ENCODE measurements at places on chromosomes 3 and 15. TPM values are rescaled to one million over a fixed set of nuclear protein-coding genes. Genes with fewer than 3 reads are reported as not detected.

- DNase-seq = no peak
Measured at GRCh38 chr3:195224980-195225580, 45.9 kb downstream of the XXYLT1 start.

DNA sequence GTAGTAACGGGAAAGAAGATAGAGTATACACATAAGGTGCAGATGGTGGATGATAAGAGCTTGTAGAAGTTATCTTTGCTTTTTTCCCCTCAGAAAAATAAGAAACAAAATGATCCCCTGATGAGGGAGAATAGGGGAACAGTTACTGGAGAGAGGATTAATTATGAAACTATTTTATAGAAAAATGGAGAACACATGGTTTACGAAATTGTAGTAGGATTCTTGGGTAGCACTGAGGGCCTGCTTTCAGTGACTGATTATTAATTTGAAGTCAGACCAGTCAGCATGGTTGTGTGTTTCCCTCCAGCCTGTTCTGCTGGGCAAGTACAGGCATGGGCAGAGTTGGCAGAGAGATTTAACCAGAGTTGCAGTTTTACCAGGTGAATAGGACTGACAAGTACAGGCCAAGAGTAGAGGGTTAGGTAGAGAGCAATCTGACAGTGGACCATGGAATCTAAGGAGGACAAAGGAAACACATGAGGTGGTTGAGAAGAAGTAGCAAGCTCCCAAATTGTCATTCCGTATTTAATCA is 5.9 kb downstream of the SLC49A4 start:
- no peak for DNase-seq

DNA sequence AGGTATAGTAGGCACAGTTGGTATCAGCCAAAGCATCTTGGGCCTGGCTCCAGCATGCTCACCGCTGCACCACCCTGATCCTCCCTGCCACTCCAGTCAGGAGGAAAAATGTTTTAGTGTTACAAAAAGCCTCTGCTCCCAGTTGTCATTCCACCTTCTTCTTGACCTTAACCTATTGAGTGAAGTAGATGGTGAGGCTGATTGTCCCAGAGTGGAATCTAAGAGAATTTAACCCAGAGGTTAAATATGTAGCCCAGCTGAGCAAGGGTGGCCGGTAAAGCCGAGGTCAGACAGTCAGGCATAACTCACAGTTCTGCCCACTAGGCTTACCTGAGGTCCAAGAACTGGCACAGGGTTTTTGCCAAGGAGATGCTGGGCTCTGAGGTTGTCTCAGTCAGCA is 30.7 kb upstream of the TNIK start:
- no peak for DNase-seq

DNA sequence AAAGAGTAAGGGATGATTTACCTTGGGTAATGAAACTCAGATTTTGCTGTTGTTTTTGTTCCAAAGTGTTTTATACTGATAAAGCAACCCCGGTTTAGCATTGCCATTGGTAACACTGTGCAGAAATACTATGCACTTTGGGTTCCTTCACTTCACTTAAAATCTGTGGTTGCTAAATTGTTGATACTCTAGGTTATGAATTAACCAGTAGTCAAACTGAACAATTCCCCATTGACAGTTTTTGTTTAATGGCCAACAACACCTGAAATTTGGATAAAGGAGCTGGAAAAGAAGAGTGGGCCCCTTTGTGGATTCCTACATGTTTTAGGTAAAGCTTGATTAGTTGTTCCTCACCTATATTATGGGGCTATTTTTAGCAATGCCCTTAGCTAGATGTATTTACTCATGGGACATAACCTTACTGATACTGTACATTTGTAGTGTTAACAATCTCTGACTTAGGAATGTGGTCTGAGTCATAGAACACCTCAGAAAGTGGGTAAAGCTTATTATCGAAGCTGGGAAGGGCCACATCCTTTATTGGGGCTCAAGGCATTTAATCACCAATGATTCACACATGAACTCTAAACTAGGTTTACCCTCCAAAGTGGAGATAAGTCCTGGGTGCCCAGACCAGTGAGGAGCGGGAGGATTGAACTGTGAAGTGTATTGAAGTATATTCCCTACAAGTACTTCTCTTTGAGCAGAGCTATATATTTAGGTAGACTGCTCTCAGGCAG is 29.5 kb upstream of the THRB start:
- no peak for DNase-seq

DNA sequence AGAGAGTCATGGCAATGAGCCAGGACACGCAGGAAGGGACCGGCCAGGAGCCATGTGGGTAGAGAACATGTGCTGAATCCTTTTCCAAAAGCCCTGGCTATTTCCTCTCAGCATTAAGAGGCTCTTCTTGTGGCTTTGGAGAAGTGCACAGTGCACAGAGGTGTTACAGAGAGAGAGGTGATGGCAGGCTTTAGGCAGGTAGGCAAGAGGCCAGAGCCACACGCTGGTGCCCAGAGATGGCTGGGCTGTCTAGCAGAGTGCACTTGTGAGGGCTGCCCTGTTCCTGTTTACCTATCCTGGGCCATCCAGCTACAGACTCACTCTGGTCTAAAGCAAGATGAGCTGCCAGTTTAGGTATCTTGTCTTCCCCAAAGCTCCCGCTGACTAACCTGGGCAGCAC is 402.6 kb downstream of the OCA2 start:
- DNase-seq = no peak

GRCh38 chr15:25228261-25228660 is 210.6 kb downstream of the UBE3A start:
- DNase-seq = no peak

- DNase-seq = no peak
Measured at GRCh38 chr3:156321945-156322344, 201.6 kb downstream of the KCNAB1 start.

DNA sequence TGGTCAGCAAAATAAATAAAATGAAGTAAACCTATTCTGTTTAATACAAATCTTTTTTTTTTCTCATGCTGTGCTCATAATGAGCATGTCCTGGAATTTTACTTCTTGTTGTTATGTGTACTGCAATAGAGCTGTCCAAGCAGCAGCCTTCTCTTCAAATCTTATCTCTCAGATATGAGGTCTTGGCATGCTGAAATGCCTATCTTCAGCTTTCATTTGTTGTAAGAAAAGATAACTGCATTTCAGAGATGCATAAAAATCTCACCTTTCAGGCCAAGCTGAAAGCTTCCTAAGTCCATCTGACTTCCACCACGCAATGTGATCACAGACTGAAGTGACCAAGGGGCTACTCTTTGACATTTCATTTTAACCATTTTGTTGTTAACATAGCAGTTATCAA is 43.5 kb upstream of the LRRC3B start:
- DNase-seq = no peak

GRCh38 chr3:51796854-51797253 is 17.8 kb upstream of the IQCF6 start:
- DNase-seq = no peak

GOLGA6L10 gene
- 0.49 TPM for total RNA-seq

OXSR1 gene
- 42.7 TPM for total RNA-seq

PLA1A gene
- not detected for total RNA-seq

NTRK3 gene
- total RNA-seq = 2.5 TPM

PPP1R14D gene
- not detected for total RNA-seq

FGD5 gene
- not detected for total RNA-seq
